ENCODE measurements at places on chromosomes 1 and 21.

- no peak for DNase-seq
Observed at GRCh38 chr21:29434081-29434480, 135.4 kb downstream of the BACH1 start.

GRCh38 chr1:147496571-147497210 is 44.6 kb upstream of the BCL9 start:
- DNase-seq = no peak

DNA sequence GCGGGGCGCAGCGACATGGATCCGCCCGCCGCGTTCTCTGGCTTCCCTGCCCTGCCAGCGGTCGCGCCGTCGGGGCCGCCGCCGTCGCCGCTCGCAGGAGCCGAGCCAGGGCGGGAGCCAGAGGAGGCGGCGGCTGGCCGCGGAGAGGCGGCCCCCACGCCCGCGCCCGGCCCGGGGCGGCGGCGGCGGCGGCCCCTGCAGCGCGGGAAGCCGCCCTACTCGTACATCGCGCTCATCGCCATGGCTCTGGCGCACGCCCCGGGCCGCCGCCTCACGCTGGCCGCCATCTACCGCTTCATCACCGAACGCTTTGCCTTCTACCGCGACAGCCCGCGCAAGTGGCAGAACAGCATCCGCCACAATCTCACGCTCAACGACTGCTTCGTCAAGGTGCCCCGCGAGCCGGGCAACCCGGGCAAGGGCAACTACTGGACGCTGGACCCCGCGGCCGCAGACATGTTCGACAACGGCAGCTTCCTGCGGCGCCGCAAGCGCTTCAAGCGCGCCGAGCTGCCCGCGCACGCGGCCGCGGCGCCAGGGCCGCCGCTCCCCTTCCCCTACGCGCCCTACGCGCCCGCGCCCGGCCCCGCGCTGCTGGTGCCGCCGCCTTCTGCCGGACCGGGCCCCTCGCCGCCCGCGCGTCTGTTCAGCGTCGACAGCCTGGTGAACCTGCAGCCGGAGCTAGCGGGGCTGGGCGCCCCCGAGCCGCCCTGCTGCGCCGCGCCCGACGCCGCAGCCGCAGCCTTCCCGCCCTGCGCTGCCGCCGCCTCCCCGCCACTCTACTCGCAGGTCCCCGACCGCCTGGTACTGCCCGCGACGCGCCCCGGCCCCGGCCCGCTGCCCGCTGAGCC is 459 bp downstream of the FOXE3 start:
- DNase-seq = no peak

DNA sequence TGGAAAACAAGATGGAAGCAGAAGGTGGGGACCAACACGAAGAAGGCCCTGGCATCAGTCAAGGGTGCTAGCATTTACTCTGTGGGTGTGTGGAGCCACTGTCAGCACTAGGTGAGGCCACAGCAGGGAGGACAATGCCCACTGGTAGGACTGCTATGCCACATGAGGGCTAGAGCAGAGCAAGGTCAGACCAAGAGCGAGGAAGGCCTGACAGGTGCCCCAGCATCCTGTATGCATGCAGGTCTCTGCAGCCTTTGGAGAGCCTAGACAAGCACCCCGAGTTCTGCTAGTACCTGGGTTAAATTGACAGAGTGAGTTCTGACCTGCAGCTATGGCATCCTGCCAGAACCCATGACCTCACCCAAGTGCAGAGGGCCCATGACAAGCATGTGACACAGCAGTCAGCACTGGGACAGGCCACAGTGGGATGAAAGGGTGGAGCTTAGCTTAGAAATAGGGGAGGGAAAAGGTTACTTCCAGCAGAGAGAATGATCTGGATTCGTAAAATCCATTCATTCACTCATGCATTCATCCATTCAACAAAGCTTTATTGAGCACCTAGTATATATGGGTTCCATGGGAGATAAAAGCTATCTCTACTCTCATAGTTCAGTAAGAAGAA is 9.0 kb upstream of the CSF1 start:
- DNase-seq = peak; percentile 16

DNA sequence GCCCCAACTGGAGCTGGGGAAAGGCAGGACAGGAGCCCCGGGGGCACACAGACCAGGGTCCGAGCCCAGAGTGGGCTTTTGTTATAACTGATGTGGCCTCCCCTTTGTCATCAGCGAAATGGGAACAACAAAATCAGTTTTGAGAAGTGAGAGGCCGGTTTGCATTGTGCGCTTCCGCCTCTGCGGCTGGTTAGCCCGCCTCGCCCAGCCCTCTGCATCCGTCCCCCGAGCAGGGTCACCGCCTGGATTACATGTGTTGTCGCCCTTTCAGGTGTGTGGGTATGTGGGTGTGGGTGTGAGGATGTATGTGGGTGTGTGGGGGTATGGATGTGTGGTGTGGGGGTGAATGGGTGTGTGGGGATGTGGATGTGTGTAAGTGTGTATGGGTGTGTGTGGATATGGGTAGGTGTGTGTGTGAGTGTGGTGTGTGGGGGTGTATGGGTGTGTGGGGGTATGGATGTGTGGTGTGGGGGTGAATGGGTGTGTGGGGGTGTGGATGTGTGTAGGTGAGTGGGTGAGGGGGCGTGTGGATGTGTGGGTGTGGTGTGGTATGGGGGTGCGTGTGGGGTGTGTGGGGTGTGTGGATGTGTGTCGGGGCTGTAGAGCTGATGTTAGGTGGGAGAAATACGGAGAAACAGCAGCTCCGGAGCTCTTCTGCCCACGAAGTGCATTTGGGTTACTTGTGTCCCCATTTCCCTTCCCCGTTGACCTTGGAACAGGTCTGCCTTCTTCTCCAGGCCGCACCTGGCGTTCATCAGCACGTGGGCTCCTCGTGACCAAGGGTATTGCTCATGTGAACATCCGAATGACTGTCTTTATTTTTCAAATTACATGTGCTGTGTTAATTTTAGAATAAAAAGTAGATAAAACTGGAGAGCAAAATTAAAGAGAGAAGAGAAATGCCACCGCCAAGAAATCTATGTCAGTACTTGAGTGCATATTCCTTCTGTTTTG is 67.6 kb downstream of the FHAD1 start:
- DNase-seq = no peak

Data from CD4-positive, alpha-beta T cell treated with Interferon alpha-2 for 1 hour (primary cell).